Breast epithelium (tissue), 4 donors: ENCODE measurements at places on chromosomes 7 and 10. TPM values are rescaled to one million over a fixed set of nuclear protein-coding genes. Genes with fewer than 3 reads are reported as not detected.

Gene GPR15LG
- not detected for total RNA-seq

- DNase-seq = no peak
Measured at GRCh38 chr10:102196893-102197292, 29.2 kb upstream of the ELOVL3 start.

DNA sequence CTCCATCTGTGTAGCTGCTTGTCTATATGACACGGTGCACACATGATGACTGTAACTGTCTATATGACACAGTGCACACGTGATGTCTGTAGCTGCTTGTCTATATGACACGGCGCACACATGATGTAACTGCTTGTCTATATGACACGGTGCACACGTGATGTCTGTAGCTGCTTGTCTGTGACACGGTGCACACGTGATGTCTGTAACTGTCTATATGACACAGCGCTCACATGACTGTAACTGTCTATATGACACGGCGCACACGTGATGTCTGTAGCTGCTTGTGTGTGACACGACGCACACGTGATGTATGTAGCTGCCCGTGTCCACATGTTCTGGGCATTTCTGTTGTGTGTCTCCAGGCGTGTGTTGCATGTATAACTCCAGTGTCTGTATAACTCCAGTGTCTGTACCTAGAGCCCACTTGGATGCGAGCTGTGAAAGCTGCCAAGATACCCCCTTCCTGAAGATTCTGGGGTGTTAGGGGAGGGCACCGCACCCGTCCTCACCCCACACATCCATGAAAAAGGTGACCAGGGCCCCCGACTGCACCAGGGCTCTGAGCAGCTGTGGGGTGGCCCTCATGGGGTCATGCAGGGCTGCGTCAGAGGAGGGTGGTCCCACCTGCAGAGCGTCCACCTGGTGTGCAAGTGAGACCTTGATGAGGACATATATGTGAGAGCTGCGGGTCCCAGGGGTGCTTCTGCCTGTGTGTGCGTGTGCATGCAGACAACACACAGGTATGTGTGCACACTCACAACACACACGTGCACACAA is 137.9 kb downstream of the ELFN1 start:
- no peak for DNase-seq

GRCh38 chr7:87226495-87226894 is 7.0 kb upstream of the TMEM243 start:
- DNase-seq = no peak

GRCh38 chr10:82221601-82222149 is 346.7 kb downstream of the NRG3 start:
- no peak for DNase-seq

DNA sequence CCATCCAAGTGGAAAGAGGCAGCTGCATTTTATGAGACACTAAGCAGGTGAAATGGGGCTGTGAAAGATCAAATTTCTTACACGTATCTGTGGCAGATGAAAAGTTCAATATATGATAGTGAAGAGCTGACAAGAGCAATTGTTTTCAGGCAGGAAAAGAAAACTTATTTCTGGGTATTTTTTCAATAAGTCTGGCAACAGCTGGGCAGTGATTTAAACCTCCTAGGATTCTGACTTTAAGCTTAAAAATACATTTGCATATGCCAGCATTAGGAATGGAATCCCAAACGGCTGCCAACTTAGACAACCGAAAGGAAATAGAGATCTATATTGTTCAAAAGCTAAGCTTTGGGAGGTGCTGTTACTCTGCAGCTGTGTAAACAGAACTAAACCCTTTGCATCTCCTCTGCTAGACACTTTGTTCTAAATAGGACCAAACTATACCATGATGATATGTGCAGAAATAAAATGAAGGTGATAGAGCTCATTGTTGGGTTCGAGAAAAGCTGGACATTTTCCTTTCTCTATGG is 26.1 kb downstream of the DYNC1I1 start:
- no peak for DNase-seq

DNA sequence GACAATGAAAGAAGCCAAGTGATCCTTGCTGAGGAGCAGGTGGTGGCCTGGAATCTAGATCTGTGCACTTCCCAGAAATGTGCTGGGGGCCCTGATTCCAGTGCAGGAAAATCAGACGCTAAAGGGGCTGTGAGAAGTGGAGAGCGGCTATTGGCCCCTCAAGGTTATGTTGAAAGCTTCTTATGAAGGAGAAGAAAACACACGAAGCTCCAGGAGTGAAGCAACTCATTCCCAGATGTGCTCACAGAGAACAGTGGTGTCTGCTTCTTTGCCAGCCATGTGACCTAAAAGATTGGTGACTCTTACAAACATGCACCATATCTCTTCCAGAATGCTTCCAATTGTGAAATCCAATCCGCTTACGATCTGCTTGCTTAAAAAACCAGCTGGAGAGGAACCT is 679.3 kb upstream of the IGFBP3 start:
- DNase-seq = no peak

Gene HECTD2
- 30.7 TPM for total RNA-seq

DNA sequence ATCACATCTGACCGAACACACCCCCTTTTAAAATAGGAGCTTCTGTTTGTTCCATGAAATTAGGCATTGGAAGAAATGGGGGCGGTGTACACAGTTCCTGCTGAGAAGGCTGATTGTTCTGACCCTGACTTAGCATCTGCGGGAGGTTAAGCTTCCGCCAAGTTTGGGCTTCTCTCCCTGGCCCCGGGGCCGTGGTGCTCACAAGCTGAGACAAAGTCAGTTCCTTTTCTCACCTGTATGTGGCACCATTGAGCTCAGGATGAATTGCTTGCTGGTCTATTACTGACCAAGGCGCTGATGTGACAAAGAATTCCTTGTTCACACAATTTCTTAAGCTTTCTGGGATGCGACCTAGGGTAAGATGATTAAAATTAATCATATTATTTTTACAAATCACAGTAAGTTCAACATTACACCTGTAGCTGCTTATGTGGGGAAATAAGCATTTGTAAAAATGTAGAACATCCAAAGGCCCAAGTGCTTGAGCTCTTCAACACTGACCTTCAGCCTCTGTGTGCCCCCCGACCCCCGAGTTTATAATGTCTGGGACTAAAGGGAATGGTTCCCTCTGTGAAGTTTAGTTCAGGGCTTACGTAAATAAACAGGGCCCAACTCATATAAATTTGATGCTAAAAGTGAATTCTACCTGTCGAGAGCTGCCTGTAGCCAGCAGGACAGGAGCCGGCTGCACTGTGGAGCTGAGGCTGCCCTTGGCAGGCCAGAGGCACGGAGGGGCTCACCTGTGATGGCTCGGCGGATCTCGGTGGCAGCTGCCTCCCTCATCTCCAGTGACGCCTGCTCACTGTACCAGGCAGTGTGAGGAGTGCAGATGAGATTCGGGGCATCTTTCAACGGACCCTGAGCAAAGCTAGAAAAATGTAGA is 50.8 kb downstream of the ZRANB1 start:
- no peak for DNase-seq

Gene ADAM12
- total RNA-seq = 16.4 TPM

- no peak for DNase-seq
Measured at GRCh38 chr10:34364253-34365037, 450.7 kb downstream of the PARD3 start.

Gene PAOX
- total RNA-seq = 10.5 TPM

Gene TUBAL3
- total RNA-seq = not detected

- DNase-seq = no peak
Measured at GRCh38 chr7:33044401-33044718, 18.2 kb downstream of the NT5C3A start.

DNA sequence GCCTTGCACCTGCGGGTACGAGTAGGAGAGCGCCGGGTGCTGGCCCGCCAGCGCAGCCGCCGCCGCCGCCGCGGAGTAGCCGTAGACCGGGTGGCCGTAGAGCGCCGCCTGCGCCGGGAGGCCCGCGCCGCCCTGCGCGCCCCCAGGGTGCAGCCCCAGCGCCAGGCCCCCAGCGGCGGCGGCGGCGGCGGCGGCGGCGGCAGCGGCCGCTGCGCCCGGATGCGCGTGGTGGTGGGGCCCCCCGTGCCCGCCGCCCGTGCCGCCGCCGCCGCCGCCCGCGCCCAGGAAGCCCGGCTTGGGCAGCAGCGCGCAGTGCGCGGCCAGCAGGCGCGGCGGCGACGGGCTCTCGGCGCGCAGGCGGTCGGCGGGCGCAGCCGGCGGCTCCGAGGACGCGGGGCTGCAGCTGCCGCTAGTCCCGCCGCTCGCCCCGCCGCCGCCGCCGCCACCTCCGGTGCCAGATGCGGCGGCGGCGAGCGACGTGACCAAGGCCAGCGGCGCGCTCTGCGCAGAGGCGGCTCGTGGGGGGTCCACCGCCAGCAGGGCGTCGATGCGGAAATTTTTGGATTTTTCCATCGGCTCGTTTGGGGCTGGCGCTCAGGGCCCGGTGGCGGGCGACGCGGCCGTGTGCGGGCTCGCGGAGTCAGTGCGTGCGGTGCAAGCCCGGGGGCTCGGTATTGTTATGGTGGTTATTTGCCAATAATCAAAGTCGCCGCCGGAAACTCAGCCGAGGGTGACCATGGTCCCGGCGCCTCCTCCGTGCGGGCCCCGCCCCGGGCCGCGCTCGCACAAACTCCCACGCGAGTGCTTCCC is 480 bp downstream of the MNX1 start:
- DNase-seq = no peak

Gene SLC18A2
- total RNA-seq = 2.1 TPM

- no peak for DNase-seq
Measured at GRCh38 chr7:117468174-117468573, 11.7 kb upstream of the CFTR start.

DNA sequence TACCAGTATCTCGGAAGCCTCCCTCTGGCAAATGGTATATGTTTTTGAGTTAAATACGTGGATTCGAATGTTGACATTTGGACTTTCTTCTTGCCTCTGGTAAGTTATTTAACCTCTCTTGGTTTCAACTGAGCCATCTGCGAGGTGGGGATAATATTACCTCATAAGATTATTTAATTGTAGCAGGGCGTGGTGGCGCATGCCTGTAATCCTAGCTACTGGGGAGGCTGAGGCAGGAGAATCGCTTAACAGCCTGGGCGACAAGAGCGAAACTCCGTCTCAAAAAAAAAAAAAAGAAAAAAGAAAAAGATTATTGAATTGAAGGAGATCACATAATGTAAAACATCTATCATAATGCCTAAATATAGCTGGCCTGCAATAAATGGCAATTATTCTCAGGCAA is 396 bp upstream of the TAF5 start:
- no peak for DNase-seq

Gene PAX4
- total RNA-seq = not detected

GRCh38 chr10:102832987-102833386 is 4.2 kb downstream of the CYP17A1 start:
- no peak for DNase-seq

- DNase-seq = no peak
Measured at GRCh38 chr10:49264177-49264677, 34.7 kb upstream of the C10orf71 start.
